ENCODE measurements at places on chromosomes 5 and 9.

GRCh38 chr9:103407260-103407659 is 412.1 kb downstream of the CYLC2 start:
- DNase-seq = no peak

DNA sequence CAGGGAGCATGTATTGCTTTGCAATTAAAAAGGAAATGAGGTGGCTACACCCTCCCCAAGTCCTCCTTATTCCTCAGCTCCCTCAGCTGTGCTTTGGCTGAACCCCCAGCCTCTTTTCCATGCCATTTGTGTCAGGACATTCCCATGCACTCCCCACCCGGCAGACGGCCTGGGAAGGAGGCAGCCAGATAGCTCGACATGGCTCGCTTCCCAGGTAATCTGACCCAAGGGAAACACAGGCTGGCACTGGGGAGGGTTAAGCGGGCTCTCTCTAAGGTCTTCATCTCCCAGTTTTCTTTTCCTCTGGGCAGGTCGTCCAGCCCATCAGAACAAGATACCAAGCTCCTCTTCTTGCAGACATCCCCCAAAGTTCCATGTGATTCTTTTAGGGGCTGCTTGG is 31.2 kb downstream of the BTNL9 start:
- no peak for DNase-seq

GRCh38 chr9:36416890-36417289 is 16.8 kb upstream of the RNF38 start:
- DNase-seq = no peak

DNA sequence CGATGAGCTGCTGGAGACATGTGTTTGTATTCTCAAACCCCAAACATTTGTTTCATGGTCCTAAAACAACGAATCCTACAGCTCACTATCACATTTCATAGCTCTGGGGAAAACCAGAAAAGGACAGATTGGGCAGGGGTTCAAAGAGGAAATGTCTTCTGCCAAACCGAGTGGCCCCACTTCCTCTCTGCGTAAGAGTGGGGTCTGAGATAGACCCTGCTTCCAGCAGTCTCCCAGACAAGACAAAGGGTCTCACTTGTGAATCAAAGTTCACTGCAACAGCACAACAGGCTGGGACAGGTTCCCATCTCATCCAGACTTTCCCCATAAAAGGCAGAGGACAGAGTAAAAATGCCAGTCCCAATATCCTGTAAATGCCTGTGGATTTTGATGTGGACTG is 276.2 kb upstream of the SLC24A2 start:
- DNase-seq = no peak

DNA sequence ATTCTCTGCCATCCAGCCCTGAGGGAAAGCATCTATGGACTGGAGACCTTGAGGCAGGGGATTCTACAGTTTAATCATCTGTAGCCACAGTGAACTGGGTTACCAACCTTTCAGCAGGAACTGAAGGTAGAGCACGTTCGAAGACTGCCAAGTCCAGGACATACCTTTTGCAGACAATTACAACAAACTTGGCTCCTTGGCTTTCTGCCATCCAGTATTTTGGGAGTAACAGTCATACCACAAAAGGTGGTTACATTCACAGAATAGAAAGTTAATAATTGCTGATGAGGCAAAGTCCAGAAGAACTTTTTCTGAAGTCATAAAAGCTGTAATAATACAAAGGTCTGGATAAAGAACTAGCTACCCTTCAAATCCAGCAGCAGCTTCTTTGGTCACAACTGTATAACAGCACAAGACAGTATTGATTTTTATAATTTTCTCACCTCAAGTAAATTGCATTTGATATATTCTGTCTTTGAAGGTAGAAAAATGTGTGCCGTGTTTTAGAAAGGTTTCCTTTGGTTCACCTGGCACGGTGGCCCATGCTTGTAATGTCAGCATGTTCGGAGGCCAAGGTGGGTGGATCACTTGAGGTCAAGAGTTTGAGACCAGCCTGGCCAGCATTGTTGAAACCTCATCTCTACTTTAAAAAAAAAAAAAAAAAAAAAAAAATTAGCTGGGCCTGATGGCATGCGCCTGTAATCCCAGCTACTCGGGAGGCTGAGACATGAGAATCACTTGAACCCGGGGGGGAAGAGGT is 236.6 kb downstream of the NR3C1 start:
- DNase-seq = no peak

DNA sequence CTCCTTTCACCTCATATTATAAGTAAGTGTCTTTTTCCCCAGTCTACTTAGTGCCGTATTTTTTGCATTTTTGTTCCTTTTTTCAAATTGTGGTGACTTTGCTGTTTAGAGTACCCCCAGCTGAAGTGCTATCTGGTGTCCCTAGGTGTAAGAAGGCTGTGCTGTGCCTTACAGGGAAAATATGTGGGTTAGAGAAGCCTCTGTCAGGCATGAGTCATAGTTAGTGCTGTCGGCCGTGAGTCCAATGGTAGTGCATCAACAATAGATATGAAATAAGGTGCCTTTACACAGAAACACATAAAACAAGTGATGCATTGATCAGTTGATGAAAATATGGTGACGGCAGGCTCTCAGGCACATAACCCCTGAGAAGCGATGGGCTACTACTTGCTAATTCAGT is 20.1 kb downstream of the SYK start:
- no peak for DNase-seq

GRCh38 chr9:112939418-112939817 is 48.7 kb upstream of the SLC46A2 start:
- DNase-seq = no peak

- DNase-seq = no peak
These were observed 7.7 kb downstream of the IL13 start for GRCh38 chr5:132665574-132666080.

DNA sequence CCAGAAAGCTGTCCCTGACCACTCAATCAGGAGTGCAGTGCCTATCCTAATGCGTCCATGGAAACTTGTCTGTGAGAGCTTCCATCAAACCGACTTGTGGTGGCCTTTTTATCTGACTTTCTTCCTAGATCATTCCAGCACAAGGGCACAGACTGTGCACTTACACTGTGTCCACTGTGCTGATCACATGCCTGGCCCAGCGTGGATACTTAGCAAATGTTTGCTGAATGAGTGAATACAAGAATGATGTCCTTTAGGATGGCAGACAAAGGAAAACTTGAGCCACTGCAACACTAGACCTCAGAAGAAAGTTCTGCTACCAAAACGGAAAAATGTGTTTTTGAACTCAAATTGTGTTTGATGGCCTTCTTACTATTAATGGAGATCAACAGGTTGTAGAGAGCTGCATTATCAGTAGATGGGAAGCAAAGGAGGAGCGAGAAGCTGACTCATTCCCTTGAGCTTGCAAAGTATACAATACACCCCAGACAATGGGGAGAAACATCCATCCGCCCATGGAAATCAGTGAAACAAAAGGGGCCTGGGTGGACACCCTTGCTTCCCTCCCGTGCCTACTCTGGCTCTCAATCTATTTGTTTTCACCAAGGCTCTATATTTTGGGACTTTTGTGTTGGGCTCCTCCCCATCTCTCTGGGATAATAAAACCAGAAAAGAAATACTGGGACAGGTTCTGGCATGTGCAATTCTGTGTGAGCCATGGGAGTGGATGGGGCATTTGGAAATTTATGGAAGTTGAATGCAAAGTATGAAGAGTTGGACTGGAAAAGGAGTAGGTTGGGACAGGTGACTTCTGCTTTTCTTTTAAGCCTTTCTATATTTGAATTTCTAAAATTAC is 76.2 kb upstream of the ZFAND5 start:
- no peak for DNase-seq

DNA sequence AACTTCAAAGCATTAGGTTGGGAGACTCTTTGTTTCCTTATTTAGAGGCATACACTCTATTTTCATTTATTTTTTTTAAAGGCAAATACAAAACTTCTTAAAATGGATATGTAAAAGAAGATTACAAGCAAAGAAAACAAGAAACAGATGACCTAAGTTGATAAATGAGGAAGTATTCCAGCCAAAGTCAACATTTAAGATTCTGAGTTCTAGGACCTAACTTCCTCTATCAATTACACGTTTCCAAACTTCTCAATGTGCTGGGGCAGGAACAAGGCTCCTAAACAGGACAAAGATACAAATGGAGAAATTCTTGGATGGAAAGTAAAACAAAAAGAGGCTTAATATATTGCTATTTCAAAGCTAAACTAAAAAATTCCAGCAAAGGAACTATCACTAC is 89.5 kb downstream of the TLE1 start:
- DNase-seq = no peak

- DNase-seq = no peak
These were observed 84.1 kb downstream of the MAP1B start for GRCh38 chr5:72191404-72191803.

GRCh38 chr9:124450241-124450924 is at the start of gene ADGRD2:
Gene ADGRD2 (plus strand): TSS chr9:124450451. CDS start chr9:124451667, 1,216 bp downstream.
- DNase-seq = no peak

GRCh38 chr5:56900858-56901578 is 8.4 kb upstream of the SETD9 start:
- no peak for DNase-seq

DNA sequence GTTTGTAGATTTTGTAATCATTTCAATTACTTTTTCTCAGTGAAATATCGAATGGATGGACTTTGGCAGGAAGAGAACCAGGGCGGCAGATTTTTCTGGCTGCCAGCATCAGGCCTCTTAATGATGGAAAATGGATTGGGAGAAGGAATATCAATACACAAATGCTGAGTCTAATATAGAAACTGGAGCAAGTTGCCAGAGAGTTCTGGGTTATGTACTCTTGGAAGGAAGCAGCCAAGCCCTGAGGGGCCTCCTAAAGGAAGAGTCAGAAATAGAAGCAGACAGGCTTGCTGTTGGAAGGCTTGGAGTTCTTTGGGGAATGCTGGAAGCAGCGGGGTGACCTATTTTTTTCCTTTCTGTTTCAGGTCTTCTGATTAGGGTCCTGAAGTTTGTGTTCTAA is 428.6 kb downstream of the DMAC1 start:
- no peak for DNase-seq

DNA sequence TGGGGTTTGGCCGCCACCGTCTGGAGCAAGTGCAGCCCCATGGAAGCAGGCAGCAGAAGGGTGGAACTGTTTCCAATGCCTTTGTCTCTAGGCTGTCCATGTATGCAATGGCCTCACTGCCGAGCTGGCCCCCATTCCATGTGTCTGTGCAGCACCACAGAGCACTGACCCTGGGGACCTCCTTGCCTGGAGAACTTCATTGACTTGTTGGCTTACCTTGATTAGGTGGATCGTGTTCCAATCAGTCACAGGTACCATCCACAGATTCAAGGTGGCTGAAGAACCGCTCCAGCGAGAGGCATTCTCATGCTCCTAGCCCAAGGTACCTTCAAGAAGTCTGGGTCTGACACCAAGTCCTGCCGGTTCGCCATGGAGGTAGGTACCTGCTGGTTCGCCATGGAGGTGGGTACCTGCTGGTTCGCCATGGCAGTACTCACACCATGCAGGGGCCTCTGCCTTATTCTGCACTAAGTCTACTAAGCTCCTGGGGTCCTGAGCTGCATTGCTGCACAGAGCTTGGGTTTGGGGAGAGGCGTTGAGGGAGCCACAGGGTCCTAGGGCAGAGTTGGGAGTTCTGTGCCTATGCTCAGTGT is 358.3 kb upstream of the IRX1 start:
- no peak for DNase-seq

- DNase-seq = no peak
These were observed 13.8 kb upstream of the PLEKHG4B start for GRCh38 chr5:77957-78804.

DNA sequence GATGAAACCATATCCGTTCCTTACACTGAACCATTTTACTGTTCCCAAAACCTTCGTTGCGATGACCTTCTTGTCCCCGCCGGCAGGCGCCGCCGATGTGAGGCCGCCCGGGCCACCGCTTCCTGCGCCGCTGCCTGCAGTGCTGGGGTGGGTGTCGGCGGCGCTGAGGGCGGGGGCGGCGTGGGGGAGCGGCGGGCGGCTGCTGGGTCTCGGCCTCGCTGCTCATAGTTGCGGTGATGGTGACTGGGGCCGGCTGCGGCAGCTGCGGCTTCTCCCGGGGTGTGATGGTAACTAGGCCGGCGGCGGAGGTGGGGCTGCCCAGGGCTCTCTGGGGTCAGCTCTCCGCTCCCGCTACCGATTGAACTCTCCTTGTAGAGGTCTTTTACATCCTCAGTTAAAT is 14.1 kb upstream of the OR2S2 start:
- peak; percentile 3 for DNase-seq

DNA sequence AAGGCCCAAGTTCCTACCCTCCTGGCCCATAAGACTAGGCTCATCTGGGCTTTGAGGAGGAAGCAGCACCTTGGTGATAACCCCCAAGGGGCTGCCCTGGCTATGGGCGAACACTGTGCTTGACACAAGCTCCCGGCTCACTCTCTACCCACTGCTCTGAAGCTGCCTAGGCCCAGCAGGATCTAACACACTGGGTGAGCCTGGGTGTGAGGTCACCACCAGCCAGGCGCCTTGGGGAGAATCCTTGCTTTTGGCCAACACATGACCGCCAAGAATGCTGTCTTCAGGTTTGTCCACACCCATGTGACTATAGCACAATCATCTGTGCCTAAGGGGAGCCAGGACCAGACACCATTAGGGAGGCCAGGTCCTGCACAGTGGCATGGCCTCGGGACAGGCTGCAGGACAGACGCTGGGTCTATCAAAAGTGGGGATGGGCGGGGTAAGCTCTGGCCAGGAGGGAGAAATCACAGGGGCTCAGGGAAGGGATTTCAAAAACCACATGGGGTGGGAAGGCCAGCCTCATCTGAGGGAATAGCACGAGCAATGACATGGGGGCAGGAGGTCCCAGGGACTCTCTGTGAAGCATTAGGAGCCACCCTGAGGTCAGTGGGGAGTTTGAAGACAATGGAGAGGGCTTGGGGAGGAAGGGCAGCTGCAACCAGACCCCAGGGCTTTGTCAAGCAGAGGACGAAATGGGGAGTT is 29.6 kb downstream of the BICD2 start:
- DNase-seq = no peak

DNA sequence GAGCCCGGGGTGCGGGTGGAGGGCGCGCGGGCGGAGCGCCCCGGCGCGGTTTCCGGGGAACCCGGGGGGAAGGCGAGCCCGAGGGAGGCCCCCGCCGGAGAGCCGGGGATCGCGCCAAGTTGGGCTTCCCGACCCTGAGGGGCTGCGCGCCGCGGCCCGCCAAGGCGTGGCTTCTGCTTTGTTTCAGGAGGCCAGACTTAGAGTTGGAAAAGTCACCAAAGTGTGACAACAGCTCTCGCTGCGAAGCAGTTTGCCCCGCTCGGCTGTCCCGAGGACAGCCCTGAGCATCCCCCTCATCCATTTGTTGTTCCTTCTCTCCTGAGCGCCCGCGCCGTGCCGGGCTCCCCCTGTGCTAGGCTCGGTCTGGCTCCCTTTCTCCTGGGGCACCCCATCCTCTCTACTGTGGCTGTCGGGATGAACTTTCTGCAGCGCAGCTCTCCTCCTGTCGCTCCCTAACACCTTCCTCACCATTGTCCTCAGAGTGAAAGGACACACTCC is 410 bp downstream of the GLIPR2 start:
- no peak for DNase-seq

- no peak for DNase-seq
These were observed 237.5 kb downstream of the GADD45G start for GRCh38 chr9:89842267-89842768.

GRCh38 chr5:72070529-72070928 is 36.7 kb upstream of the MAP1B start:
- no peak for DNase-seq

- no peak for DNase-seq
These were observed 36.0 kb downstream of the DENND1A start for GRCh38 chr9:123893831-123894460.

- DNase-seq = no peak
These were observed 9.9 kb upstream of the ANGPTL2 start for GRCh38 chr9:127132375-127132774.

GRCh38 chr9:35517131-35517530 is 27.2 kb downstream of the RUSC2 start:
- no peak for DNase-seq

- no peak for DNase-seq
These were observed 795 bp downstream of the DAB2IP start for GRCh38 chr9:121652021-121652837.

All from effector CD8-positive, alpha-beta T cell (primary cell).